Stimulated activated CD4-positive, alpha-beta T cell treated with anti-CD3 and anti-CD28 coated beads, Interleukin-15, amount 100 ng/mL, for 1 hour (primary cell): ENCODE measurements at places on chromosomes 3 and 15.

GRCh38 chr15:28132524-28133275 lies 33.6 kb upstream of the OCA2 start:
- no peak for DNase-seq

DNA sequence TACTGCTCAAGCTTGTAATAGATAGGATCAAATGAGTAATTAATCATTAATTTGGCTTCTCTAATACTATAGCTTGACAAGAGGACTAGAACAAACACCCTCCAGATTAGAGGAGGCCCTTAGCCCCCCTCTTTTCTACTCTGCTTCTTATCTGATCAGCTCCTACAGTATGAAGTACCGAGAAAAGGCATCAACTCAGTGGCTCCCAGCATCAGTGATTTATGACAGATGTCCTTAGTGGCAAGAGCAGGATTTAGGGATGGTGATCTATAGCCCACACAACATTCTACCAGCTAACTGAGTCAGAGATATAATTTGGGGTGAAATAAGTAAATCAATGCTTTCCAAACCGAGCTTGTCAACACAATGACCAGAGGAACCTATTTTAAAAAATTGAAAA lies 541.1 kb downstream of the NLGN1 start:
- no peak for DNase-seq

GRCh38 chr3:195241592-195242355 lies 29.2 kb downstream of the XXYLT1 start:
- DNase-seq: no peak

DNA sequence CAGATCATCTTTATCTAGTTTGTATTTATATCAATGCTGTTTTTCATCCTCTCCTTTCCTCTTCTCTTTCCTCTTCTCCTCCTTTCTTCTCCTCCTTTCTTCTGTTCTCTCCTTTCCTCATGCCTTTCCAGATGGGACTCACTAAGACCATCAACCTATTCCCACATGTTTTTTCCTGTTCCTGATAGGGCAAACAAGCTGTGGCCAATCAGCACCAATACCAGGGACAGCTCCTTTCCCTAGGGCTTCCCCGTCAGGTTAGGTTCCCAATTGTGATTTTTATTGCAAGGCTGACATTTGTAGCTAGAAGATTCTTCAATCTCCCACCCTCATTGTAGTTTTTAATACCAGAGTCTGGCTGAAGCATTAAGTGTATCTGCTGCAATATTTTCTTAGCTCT lies 76.3 kb upstream of the COL8A1 start:
- no peak for DNase-seq

DNA sequence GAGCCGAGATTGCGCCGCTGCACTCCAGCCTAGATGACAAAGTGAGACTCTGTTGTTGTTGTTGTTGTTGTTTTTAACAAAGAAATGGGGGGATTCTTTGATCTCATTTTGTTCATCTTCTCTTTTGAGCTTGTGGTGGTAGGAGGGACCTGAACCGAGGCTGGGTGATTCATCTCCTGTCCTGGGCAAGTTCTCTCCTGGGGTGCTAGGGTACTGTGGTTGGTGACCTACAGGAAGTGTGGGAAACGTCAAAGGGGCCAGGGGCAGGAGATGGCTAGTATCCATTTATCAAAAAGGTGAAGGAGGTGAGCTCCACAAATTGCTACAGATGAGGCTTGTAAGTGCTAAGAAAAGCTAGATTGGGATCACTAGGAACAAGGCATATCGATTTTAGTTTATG lies 14.3 kb downstream of the PPCDC start:
- no peak for DNase-seq

- DNase-seq: no peak
Measured at GRCh38 chr3:38247366-38248035, 18.1 kb upstream of the SLC22A13 start.

DNA sequence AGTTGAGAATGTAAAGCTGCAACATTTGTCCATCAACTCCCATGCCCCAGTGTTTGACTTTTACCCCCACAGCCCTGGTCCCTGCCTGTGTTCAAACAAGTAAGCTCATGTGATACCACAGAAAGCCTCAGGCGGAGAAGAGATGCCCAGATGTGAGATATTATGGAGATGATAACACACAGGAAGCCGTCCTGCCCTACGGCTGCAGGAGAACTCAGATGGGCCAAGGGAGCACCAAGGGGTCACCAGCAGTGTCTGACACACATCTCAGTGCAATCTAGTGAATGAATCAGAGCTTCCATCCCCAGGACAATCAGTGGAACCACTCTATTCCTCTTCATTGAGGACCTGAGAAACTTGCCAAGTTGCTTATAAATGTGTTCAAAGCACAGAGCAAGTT lies 14.0 kb upstream of the SPINK8 start:
- DNase-seq: no peak

DNA sequence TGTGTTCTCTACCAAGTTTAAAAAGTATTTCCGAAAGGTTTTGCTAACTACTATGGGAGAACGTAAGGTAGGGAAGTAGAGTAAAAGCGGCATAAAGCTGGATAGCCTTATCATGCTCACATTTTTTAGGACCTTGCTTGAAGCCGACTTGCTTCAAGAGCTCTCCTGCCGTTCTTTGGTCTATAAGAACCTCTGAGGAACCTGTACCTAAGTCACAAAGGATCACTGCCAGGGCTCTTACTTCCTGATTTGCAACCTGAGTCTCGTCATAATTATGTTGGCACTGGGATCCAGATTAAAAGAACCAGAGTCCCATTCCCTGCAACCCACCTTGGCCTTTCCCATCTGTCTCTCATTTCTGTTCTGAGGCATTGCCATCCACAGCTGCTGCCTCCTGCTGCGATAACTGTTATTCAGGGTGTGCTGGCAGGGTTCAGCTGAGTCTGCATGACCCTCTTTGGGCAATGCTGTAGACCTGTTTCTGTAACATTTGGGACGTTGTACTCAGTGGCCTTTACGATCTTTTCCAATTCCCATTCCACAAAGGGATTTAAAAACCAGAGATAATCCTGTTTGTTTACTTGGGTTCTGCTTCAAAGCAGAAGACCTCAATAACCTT lies 131.0 kb upstream of the UMPS start:
- DNase-seq: no peak

DNA sequence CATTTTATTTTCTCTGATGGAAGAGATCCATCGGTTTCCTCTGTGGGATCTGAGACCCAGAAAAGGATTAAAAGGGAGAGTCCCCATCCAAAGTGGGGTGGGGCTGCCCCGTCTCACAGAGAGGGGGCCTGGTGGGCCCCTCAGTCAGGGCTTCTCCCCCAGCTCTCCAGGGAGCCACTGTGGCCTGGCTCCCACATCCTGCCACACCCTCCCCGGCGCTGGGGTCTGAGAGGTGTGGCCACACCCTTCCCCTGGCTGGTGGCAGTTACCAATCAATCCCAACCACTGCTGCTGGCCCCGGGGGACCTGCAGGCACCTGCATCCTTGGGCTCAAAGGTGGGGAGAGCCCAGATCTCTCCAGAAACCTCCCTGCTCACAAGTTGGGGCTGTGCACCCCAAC lies 161.8 kb upstream of the IQSEC1 start:
- DNase-seq: no peak

- no peak for DNase-seq
Measured at GRCh38 chr3:196625331-196625730, 14.2 kb upstream of the NRROS start.

GRCh38 chr15:68300115-68300940 lies 22.8 kb downstream of the FEM1B start:
- DNase-seq: no peak

DNA sequence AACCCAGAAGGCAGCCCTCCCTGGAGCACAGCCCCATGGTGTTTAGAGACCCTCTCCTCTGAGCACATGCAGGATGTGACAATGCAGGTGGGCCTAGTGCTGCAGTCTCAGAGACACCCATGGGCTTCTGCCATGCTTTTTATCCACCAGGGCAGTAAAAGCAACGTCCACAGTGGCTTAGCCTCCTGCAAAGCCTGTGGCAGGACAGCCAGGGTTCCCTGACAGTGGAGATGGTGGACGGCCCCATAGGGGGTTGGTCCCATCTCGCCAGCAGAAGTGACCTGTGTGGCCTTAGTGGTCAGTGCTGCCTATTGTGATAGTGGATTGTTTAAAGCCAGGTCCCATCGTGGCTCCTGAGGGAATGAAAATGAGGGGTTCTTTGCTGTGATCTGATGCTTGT lies 46.6 kb downstream of the APBA2 start:
- DNase-seq: no peak

- no peak for DNase-seq
Measured at GRCh38 chr15:60840703-60841411, 361.9 kb upstream of the ICE2 start.

DNA sequence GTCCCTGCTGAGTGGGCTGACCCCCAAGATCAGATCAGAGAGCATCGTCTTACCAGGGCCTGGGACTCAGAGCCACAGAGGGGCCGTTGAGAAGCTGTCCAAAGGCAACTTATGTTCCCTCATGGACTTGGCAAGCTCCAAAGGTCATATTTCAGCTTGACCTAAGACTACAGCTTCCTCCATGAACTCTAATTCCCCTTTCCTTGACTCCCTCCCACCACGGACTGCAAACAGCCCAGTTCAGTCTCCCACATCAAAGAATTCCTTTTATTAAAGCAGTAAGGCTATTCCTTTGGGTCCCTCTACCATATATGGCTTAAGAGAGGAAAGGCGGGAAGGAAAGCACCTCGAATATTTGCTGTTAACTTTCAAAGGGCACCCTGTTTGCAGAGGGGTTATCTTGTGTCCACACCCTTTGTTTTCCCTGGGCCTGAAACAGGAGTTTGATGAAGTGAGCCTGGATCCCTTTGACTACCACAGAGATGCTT lies 146.1 kb upstream of the THBS1 start:
- DNase-seq: no peak

DNA sequence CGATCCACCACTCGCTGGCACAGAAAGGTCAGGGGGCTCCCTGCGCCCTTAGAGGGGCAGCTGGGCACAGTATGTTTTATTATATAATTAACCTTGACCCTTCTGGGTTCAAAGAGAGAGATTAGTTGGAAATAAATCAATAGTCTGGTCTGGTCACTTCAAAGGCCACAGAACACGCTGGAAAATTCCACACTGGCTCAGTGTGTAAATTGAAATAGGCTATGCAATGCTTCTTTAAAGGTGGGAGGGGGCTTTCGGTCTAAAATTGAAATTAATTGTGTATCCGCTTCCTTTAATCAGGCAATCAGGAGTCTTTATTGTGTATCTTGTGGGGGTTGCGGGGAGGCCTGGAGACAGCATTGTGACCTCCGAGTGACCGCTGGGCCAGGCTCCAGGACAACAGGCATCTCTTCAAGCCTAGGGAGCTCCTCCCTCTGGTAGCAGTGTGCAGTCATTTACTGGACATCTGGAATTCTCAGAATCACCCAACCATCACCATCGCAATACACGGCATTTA lies 8.0 kb downstream of the RNU5B-1 start:
- no peak for DNase-seq

DNA sequence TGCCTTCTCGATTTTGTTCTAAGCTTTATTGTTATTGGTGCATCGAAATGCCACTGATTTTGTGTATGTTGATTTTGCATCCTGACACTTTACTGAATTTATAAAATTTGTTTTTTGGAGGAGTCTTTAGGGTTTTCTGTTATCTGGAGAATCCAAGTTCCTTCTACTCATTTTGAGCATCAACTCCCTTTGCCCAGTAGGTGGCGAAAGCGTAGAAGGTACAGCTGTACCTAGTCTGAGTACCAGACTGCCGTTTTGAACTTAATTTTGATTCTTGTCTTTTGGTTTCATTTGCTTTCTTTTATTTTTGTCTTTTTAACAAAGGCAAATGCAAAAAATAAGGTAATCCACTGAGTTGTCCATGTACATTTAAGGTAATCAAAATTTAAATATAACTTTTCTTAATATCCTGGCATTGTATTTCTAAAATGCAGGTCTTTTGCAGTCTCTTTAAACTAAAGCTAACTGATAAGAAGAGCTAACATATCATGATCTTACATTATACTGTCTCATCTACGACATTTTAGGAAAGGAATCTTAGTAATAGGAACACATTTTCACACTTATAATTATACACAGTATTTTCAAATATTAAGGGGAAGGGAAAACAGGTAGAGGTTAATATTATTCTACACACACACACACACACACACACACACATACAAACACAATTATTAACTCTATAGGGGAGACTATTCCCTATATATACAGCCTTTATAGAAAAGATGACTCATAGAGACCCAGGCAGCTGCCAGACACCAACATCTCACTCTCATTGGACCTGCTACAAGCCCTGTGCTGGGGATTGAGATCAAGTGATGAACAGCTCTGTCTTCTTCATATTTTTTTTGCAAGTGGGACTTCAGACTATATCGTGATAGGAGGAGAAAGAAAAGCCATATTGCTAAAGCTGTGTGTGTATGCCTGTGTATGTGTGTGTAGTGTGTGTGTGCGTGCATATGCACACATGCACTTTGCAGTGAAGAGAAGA lies 71.8 kb downstream of the SYNPR start:
- DNase-seq: no peak

DNA sequence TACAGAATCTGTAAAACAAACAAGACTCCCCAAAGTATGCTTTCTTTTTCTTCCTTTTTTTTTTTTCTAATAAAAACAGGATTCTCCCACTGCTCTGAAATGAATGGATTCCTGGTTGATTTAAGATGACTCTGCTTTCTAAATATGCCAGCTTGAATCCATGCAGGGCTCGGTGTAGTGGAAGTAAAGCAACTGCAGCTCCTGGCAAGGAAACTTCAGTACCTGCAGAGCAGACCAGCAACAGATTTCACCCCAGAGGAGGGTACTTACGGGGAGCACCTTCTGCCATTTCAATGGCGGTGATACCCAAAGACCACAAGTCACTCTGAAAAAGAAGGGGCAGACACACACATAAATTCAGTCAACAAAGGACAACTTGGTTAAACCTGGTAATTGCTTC lies 150.5 kb upstream of the SLC2A2 start:
- DNase-seq: no peak

GRCh38 chr3:42937334-42937733 lies 31.4 kb downstream of the ZNF662 start:
- DNase-seq: no peak

DNA sequence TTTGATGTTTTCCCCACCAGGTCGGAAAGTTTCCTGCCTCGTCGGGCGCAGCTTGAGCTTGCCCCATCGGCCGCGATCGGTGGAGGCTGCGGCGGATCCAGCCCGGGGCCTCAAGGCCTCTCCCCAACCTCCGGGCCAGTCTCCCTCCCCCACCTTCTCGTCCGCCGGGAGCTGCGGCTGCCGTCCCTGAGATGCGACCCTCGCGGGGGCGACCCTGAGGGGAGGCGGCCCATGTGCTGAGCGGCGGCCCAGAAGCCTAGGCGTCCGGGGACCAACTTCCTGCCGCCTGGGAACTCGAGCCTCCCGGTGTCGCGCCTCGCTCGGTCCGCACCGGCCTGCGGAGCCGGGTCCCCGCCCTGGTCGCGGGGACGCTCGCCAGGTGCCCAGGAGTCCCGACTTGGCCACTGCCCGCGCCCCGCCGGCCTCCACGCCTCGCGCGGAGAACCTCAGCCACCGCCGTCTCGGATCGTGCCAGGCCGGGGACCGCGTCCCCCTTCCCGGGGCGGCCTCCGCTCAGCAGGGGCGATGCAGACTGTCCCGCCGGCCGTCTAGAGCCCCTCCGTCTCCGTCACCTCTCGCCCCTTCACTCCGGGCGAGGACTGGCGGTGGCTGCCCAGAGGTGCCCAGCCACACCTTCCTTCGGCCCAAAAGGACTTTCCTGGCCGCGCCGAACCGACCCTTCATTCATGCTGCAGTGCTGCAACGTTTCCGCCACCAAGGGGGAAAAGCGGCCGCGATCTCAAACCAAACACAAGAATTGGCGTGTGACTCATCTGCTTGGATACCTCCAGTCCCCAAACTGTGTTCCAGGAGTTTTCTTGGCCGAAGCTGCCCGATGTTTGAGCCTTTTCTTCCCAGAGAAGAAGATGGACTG lies 656 bp downstream of the SLMAP start:
- DNase-seq: peak; percentile 12
